ENCODE measurements at places on chromosomes 11 and 22.
A peak's percentile ranks its signal among the peaks of the same experiment; 100 is the strongest.

GRCh38 chr11:95904009-95904650 lies 19.8 kb downstream of the MTMR2 start:
- no peak for DNase-seq

DNA sequence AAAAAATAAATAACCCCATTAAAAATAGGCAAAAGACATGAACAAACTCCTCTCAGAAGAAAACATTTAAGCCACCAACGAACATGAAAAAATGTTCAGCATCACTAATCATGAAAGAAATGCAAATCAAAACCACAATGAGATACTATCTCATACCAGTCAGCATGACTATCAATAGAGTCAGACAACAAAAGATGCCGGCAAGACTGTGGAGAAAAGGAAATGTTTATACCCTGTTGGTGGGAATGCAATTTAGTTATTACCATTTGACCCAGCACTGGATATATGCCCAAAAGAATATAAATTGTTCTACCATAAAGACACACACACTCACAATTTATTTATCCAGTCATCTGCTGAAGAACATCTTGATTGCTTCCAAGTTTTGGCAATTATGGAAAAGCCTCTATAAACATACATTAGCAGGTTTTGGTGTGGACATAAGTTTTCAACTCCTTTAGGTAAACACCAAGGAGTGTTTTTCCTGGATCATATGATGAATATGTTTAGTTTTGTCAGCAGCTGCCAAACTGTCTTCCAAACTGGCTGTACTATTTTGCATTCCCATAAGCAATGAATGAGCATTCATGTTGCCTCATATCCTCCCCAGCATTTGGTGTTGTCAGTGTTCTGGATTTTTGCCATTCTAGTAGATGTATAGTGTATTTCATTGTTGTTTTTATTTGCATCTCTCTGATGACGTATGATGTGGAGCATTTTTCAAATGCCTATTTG lies 28.0 kb downstream of the OR8D1 start:
- peak; percentile 96 for DNase-seq

- no peak for DNase-seq
Measured at GRCh38 chr11:64560139-64560771, 30.8 kb upstream of the SLC22A12 start.

GRCh38 chr11:84719935-84720577 lies 907.1 kb downstream of the DLG2 start:
- no peak for DNase-seq

DNA sequence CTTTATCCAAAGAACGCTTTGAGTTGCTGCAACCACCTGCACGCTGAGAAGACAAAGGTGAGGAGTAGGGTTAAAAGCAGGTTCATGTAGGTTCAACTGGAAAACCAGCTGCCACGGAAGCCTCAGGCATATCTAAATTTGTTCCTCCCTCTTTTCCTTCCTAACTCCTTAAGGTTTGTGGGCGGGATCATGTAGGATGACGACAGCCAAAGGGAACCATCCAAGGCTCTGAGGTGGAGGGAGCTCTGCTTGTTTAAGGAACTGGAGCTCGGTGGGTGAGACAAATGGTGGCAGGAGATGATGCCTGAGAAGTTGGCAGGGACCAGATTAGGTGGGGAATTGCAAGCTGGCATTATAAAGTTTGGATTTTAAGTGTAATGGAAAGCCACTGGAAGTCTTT lies 60.3 kb downstream of the SPON1 start:
- DNase-seq = no peak

DNA sequence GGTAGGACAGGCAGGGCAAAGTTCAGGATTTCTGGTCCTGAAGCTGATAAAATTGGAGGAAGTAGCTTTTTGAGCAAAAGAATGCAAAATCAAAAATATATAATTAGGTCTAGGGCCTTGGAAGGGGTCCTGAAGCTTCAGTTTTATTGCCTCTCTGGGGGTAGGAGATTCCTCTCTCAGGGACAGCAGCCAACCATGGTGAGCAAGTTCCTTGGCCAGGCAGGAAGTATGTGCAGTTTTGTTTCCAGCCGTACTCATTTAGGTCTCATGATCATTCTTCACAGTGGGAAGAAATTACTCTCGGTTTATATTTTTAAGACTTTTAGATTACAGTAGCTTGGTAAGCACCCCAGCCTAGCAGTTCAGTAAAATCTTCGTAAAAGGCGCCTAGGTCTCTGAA lies 2.9 kb upstream of the RAB38 start:
- peak; percentile 28 for DNase-seq
